Neural progenitor cell (in vitro differentiated cells): ENCODE measurements at places on chromosomes 12 and 14. TPM values are rescaled to one million over a fixed set of nuclear protein-coding genes. Genes with fewer than 3 reads are reported as not detected.

DNA sequence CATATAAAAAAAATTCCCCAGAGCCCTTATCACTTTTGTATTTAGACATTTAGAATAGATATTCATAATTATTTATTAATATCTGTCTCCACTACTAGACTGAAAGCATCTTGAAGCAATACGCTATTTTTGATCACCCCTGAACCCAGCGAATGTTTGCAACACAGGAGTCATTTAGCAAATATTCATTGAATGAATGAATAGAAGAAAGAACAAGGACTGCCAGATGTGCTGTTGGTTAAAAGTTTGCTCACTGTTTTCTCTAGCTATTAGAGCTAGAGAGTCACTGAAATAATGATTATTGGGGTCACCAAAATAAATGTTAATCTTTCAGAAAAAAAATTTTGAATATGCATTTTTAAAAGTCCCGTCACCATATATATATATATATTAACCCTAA, 174.3 kb downstream of the ACSS3 start:
- no peaks in the 10 kb centered on the region for H3K27me3 ChIP-seq
- DNase-seq, result no peak
- peaks cover 8% of the 10 kb centered on the region for H3K4me1 ChIP-seq
- no peak overlapping the region for H3K4me3 ChIP-seq
- H3K36me3 ChIP-seq, result no peaks in the 10 kb centered on the region

DNA sequence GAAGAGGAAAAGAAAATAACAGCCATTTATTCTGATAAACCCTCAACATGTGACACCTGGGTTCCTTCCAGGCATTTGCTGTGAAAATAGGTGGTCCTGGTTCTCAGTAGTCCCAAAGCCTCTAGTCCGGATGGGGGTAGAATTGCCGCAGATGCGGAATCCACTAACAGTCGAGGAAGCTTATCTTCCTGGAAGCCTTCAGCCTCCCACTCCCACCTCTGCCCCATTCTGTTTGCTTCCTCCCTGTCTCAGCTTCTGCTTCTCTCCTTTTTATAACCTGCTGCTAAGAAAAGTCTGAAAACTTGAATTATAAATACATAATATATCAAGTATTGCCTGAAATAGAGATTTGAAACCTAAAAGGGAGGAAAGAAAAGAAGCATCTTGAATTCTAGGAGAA, 14.0 kb upstream of the MAP3K9 start:
- H3K4me1 ChIP-seq, result peaks cover 14% of the 10 kb centered on the region
- H3K27ac ChIP-seq, result no peak overlapping the region
- peak overlapping the region; percentile 95 for H3K4me3 ChIP-seq

GRCh38 chr14:99393059-99393655, 87.5 kb downstream of the SETD3 start:
- H3K36me3 ChIP-seq, result no peaks in the 10 kb centered on the region
- H3K27me3 ChIP-seq, result no peaks in the 10 kb centered on the region
- peak; percentile 70 for DNase-seq
- no peak overlapping the region for H3K4me3 ChIP-seq
- H3K4me1 ChIP-seq, result no peaks in the 10 kb centered on the region
- no peak overlapping the region for H3K27ac ChIP-seq

- DNase-seq, result no peak
- no peaks in the 10 kb centered on the region for H3K36me3 ChIP-seq
- H3K4me1 ChIP-seq, result peaks cover 22% of the 10 kb centered on the region
- H3K27me3 ChIP-seq, result no peaks in the 10 kb centered on the region
These were observed 112.7 kb downstream of the GCH1 start for GRCh38 chr14:54789781-54790480.

GRCh38 chr12:91628656-91629055, 446.0 kb upstream of the DCN start:
- no peak overlapping the region for H3K4me3 ChIP-seq
- no peaks in the 10 kb centered on the region for H3K4me1 ChIP-seq
- H3K36me3 ChIP-seq, result no peaks in the 10 kb centered on the region
- no peaks in the 10 kb centered on the region for H3K27me3 ChIP-seq

DNA sequence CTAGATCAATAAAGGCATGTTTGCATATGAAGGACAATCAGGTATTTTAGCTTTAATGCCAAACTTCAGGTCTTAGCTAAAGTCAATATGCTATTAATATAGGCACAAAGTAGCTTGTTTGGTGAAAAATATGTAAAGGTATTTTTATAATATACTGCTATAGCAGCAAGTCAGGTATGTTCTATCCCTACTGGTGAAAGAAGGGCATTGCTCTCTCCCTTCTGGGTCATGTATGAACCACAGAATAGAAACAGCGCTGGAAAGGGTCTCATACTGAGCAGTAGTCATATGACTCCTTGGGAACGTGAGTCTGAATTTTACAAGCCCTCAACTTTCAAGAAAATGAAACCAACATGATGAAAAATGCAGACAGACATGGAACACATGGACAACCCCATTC, 314.6 kb downstream of the GRIN2B start:
- H3K4me3 ChIP-seq, result no peak overlapping the region
- no peaks in the 10 kb centered on the region for H3K36me3 ChIP-seq
- no peaks in the 10 kb centered on the region for H3K27me3 ChIP-seq
- H3K27ac ChIP-seq, result no peak overlapping the region
- no peaks in the 10 kb centered on the region for H3K4me1 ChIP-seq
- peak; percentile 9 for DNase-seq

WASHC4 gene
- 53.9 and 81.1 TPM in 2 replicates for total RNA-seq

ETFBKMT gene
- 1.5 and 2.7 TPM in 2 replicates for total RNA-seq

DNA sequence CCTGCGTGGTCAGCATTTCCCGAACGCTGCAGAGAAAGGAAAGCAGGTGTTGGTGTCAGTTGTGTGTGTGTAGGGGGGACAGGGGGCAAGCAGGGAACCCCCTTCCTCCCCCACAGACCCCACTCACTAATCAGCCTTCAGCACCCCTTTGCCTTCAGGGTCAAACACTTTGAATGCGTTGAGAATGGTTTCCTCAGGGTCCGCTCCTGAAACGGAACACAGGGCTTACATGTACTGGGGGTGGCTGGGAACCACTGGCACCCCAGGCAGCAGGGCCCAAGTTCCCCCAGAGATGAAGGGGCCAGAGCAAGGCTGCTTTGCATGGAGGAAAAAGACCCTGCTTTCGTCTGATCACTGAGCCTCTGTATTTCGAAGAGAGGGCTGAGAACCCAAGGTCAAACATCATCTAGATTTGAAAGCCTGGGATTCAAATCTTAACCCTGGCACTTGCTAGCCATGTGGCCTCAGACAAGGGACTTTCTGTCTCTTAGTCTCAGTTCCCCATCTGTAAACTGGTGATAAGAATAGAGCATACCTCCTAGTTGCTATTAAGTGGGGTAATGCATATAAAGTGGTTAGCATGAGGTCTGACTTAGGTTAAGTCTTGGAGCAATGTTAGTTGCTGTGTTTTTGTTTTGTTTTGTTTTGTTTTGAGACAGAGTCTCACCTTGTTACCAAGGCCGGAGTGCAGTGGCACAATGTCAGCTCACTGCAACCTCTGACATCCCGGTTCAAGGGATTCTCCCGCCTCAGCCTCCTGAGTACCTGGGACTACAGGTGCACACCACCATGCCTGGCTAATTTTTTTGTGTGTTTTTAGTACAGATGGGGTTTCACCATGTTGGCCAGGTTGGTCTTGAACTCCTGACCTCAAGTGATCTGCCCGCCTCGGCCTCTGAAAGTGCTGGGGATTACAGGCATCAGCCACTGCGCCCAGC, 7.0 kb downstream of the MYL2 start:
- H3K27ac ChIP-seq, result no peak overlapping the region
- no peaks in the 10 kb centered on the region for H3K4me1 ChIP-seq
- no peak for DNase-seq
- H3K27me3 ChIP-seq, result no peaks in the 10 kb centered on the region
- no peaks in the 10 kb centered on the region for H3K36me3 ChIP-seq

AREL1 gene
- total RNA-seq, result 25.2 and 27.7 TPM in 2 replicates

GRCh38 chr12:48972952-48973483, 1.5 kb upstream of the WNT10B start:
- H3K27me3 ChIP-seq, result peaks cover 100% of the 10 kb centered on the region
- no peak overlapping the region for H3K27ac ChIP-seq
- DNase-seq, result no peak
- H3K36me3 ChIP-seq, result no peaks in the 10 kb centered on the region

- H3K27me3 ChIP-seq, result no peaks in the 10 kb centered on the region
- H3K4me3 ChIP-seq, result no peak overlapping the region
- no peak overlapping the region for H3K27ac ChIP-seq
- DNase-seq, result no peak
- H3K4me1 ChIP-seq, result no peaks in the 10 kb centered on the region
These were observed 308.7 kb upstream of the ATP2B1 start for GRCh38 chr12:90017316-90017715.

DNA sequence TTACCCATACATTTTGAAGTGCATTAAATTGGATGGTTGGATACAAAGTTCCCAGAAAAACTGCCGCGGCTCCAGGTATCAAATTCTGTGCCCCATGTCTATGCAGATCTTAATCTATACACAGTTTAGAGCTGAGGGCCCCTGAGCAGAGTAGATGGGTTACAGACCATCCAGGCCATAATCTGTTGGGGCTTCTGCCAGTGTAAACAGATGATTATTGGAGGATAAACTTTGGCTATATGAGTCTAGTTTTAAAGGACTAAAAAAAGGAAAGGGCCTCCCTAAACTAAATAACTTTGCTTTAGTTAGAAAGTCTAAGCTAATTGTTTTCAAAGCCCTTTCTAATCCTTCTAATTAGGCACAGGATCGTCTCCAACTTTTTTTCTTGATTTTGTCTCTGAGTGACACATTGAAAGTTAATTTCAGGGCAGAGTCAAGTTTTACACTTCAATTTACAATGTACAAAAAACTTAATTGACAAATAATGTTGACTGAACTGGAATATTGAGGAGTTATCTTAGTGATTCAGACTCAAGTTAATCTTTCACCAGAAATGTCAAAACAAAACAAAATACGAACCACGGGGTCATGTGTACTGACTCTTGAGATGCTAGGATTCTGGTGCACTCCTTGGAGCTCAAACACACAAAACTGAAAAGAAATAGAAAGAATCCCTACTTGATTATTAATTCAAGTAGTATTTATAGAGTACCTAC, 133.9 kb upstream of the SCAF11 start:
- no peak for DNase-seq
- H3K27ac ChIP-seq, result no peak overlapping the region
- H3K4me1 ChIP-seq, result no peaks in the 10 kb centered on the region
- no peak overlapping the region for H3K4me3 ChIP-seq
- no peaks in the 10 kb centered on the region for H3K36me3 ChIP-seq

BMAL2 gene
- 8.6 and 12.9 TPM in 2 replicates for total RNA-seq
